NCI-H1092 (cell line): ENCODE measurements at places on chromosomes 7 and 10.

- no peak for DNase-seq
Observed at GRCh38 chr10:70540089-70540788, 61.7 kb downstream of the PALD1 start.

GRCh38 chr7:15558756-15559155 lies 3.1 kb downstream of the AGMO start:
- no peak for DNase-seq

DNA sequence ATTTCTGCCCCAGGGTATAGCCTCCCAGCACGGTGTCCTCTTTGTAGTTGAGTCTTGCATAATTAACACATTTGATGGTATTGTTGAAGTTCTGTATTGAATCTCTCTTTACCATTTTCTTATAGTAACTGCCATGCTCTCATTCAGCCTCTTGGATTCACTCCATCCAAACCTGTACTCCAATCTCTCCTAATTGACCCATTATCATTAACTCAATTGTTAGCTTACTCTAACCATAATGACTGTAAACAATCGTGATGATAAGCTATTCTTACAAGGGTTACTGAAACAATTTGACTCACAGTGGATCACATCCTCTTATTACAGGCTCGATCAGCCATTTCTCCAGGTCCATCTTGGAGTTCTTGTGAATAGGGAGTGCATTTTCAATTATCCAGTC lies 191.9 kb upstream of the AGK start:
- no peak for DNase-seq

DNA sequence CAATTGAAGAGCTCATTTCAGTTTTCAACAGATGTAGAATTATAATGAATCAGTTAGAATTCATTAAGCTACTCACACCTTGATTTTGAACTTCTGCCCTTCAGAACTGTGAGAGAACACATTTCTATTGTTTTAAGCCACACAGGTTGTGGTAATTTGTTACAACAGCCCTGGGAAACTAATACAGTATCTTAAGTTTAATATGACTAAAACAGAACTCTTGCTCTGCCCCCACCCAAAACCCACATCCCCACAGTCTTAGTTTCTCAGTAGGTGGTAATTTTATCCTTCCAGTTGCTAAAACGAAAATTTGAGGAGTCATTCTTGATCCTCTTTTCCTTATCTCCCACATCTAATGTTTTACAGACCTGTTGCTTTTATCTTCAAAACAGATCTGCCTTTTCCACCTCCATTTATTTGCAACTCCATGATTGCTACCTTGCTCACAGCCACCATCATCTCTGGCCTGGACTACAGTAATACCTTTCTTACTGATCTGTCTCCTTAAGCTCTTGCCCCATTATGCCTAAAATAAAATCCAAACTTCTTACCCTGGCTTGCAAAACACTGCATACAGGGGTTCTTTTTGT lies 72.8 kb upstream of the NXPH1 start:
- no peak for DNase-seq

- DNase-seq = no peak
Observed at GRCh38 chr7:38727184-38727940, 96.2 kb upstream of the AMPH start.

DNA sequence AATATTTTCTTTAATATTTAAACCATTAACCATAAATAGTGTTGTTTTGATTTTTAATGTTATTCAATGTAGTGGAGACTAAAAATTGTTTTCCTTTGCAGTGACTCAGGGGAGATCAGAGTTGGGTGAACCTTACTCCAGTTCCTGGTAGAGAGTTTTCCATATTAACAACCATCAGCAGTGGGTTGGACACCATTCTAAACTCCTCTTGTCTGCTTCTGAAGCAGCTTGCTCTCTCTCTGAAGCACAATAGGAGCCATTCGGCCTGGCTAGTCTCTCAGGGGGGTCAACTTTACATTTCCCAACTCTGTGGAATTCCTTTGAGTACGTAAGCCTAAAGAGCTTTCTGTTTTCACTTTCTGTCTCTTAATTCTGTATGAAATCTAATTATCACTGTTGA lies 9.4 kb upstream of the NRG3 start:
- no peak for DNase-seq

GRCh38 chr10:15472431-15473395 lies 101.6 kb upstream of the FAM171A1 start:
- DNase-seq = no peak

- DNase-seq = peak; percentile 8
Observed at GRCh38 chr10:121734589-121735045, 136.4 kb upstream of the FGFR2 start.

- DNase-seq = no peak
Observed at GRCh38 chr10:102159051-102159597, 6.9 kb downstream of the NOLC1 start.

DNA sequence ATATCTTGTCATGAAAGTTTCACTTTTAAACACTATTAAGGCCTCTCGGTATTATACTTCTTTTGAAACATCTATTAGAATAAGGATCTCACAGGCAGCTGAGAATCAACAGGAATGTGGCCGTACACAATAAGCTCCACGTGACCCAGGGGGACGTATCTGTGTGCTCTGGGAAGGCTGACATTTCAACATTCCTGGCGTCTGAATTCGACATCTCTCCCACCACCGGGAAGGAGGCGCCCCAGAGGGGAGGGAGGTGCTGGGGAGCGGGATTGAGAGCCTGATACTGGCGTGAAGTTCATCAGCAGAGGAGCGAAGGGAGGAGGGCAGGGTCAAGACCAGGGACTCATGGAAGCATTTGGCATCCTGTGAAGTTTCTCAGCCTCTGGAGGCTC lies 401.3 kb downstream of the DNAJB6 start:
- no peak for DNase-seq

DNA sequence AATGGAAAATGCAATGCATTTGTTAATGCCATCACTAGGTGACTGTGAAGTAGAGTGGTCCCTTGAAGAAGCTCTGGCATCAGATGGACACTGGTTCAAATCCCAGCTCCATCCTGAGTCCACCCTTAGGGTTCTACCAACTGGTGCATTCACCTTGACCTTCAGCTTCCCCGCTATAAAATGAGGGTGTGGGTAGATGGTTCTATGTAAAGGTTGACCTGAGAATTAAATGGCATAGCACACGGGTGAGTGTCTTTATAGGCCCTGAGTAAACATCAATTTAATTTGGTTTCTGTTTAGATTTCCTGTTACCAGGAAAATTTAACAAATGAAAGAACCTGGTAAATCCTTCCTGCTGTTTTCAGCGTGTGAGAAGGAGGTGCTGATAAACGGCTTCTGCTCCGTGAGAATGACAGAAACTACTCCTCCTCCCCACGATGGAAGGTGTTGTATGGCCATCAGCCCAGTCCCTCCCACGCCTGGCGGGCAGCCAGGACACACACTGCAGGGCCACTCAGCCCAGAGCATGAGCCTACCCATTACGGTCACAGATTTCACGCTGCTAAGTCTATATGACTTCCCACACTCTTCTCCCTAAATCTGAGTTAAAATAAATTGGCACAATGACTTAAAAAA lies 210.1 kb downstream of the TNS3 start:
- DNase-seq = peak; percentile 92

GRCh38 chr10:95485056-95485844 lies 75.9 kb downstream of the SORBS1 start:
- DNase-seq = no peak

GRCh38 chr10:132836832-132837540 lies 51.0 kb upstream of the NKX6-2 start:
- DNase-seq = no peak

- no peak for DNase-seq
Observed at GRCh38 chr10:105770524-105771212, 1129.6 kb downstream of the SORCS3 start.
